ENCODE measurements at places on chromosomes 5 and 9.

GRCh38 chr5:23727271-23727670 lies 219.9 kb downstream of the PRDM9 start:
- no peak for DNase-seq

DNA sequence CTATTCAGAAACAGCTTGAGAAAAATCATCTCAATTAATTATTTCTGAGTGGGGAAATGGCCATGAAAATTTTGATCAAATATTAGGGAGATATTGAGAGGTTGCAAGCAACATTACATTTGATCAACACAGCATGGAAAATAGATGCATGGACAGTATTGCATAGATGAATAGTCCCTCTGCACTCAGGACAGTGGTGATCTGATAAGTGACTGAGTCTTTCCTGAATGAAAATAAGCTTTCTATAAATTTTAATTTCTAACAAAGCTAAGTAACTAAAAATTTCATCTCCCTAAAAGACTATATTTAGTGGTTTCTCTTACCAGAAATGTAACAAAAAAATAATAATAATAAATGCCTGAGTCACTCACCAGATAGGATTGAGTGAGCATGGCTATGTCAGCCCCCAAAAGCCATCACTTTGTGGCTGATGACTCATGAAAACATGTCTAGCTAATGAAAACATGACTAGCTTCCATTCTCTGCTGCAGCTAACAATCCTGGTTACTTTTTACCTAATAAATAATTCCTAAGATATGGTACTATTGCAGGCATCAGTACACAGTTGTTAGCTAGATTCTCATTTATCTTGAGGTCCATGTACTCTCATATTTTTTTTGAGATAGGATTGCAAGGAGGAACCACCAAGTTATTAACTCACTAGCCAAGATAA lies 1294.8 kb upstream of the ACO1 start:
- no peak for DNase-seq

- DNase-seq, result no peak
These were observed 29.7 kb upstream of the FAM169A start for GRCh38 chr5:74895906-74896305.

GRCh38 chr9:16120727-16121126 lies 567.9 kb downstream of the CCDC171 start:
- no peak for DNase-seq

- DNase-seq, result no peak
These were observed 220.2 kb downstream of the AUH start for GRCh38 chr9:91141407-91141965.

- DNase-seq, result no peak
These were observed 26.6 kb downstream of the ROPN1L start for GRCh38 chr5:10468256-10468655.

DNA sequence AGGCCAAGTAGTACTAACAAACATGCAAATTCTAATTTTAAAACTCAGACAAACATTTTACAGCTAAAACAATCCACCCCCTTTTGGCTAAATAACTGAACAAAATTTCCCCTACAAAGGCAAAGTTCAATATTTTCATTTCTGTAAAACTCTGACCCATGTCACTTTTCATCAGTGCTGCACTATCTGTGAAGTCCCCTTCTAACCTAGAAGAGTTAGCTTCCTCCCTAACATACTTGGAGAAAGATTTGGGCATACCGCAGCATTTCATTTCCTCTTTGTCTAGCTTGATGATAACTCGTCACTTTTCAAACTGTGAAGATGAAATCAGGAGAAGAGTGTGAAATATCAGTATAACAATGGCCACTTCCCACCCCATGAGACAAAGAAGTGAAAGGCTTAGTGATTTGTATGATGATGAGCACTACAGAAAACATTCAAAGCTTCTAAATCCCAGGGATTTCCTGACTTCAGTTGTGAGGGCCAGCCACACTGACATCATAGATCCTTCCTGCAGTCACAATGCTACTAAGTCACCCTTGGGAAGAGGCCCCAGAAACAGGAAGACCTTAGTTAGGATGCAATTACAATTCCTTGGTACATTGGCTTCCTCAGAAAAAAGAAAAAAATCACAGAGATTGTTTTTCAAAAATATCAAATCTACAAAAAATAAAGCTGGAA lies at the start of gene FAM81B:
Gene FAM81B (plus strand): TSS at position 555 of the 681 bp plus-strand sequence. CDS start 24 bp downstream, at position 579.
- no peak for DNase-seq

Data from stimulated activated CD8-positive, alpha-beta memory T cell treated with anti-CD3 and anti-CD28 coated beads, Interleukin-4, amount 100 ng/mL, for 4 hours (primary cell).